ENCODE measurements at places on chromosomes 2 and 18.

GRCh38 chr18:50079571-50080295 lies 115.2 kb downstream of the MYO5B start:
- DNase-seq: no peak

GRCh38 chr18:46067438-46068007 lies 4.5 kb downstream of the PSTPIP2 start:
- no peak for DNase-seq

DNA sequence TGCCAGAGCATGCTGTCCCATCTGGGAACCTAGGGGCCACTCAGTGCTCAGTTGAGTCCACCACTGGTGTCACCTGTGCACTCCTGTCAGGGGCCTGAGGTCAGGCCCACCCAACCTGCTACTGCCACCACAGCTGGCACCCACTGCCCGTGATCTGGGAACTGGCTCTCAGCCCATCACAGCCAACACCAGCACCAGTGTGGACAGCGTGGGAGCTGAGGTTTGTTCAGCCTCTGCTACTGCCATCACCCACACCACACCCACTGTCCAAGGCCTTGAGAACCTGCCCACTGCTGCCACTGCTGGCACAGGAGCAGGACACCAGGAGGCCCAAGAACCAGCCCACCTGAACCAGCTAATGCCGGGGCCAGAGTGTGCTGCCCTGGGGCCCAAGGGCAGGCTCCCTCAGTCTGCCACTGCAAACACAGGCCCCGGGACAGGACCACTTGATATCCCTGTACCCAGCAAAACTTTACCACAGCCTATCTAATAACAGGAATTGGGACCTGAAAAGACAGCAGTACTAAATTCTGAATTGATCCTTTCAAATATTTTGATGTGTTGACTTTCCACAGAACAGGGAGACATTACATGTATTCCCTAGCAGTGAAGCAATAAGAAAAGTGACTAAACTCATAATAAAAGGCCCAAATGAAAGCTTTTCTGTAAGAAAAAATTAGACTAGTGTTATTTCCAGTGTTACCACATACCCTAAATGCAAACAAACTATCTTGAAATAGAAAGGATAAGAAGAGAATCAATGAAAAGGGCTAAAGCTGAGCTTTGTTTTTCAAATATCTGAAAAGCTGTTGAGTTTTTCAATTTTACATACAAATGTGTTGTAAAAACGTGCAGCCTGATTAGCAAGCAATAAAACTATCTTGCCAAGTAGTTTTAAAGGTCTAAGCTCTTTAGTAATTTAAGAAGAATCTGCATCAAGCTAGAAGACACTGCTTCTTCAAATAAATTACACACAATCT lies 640.7 kb downstream of the METTL4 start:
- DNase-seq: no peak

DNA sequence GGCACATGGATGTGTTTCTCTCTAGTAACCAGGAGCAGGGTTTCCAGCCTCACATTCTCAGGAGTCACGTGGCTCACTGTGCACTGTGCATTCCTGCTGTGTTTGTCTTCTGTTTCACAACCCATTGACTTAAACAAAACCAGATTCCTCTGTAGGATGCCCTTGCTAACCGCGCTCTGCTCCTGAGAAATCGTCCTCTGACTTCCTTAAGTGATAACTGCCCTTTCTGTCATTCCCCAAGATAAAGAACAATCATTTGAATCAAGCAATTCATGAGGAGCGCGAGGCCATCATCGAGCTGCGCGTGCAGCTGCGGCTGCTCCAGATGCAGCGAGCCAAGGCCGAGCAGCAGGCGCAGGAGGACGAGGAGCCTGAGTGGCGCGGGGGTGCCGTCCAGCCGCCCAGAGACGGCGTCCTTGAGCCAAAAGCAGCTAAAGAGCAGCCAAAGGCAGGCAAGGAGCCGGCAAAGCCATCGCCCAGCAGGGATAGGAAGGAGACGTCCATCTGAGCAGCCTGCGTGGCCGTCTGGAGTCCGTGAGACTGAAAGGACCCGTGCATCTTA lies 60.2 kb downstream of the RALBP1 start:
- no peak for DNase-seq

GRCh38 chr2:181307203-181307991 lies 149.8 kb upstream of the ITGA4 start:
- DNase-seq: no peak

- no peak for DNase-seq
Measured at GRCh38 chr18:46587600-46587999, 69.4 kb downstream of the LOXHD1 start.

GRCh38 chr2:181300600-181301291 lies 156.4 kb upstream of the ITGA4 start:
- DNase-seq: peak; percentile 74

DNA sequence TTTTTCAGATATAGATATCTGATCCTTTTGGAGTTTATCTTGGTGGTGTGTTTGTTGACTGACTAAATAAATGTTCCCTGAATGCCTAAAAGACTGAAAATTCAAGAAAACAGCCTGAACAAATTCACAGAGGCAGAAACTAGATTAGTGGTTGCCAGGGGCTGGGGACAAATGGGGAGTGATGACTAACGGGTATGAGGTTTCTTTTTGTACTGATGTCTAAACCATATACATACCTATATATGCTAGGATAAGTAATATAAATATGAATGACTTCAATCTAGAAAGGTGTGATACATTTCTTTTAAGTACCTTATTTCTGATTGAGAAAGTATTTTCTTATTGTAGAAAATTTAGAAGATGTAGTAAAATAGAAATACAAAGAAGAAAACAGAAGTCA lies 176.9 kb upstream of the PGAP1 start:
- DNase-seq: no peak

- DNase-seq: no peak
Measured at GRCh38 chr18:48947560-48947959, 3.2 kb downstream of the SMAD7 start.

DNA sequence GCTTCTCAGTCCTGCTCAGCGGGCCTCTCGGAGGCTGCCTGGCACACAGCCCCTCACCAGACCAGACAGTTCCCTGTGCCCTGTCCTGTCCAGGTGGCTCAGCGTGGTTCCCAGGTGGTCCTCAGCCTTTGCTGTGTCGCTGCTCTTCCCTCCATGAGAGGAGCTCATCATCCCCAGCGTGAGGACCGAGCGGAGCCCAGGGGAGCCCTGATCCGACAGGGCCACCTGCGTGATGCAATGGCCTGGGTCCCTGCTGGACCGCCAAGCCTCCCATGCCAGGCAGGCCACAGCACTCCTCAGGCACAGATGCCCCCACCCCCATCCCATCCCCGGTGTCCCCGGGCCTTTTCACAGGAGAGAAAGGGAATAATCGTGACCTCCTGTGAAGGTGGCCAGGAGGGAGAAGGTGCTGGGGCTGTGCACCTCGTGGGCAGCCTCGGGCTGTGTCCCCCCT lies 4.3 kb downstream of the GPC1 start:
- DNase-seq: no peak

DNA sequence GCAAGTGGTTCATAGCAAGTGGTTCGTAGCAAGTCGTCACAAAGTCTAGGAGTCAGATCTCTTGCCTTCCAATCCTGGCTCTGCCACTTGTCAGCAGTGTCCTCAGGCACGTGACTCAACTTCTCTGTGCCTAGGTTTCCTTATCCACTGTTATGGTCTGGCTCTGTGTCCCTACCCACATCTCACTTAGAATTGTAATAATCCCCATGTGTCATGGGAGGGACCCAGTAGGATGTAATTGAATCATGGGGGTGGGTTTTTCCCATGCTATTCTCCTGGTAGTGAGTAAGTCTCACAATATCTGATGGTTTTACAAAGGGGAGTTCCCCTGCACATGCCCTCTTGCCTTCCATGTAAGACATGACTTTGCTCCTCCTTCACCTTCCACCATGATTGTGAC lies 51.8 kb upstream of the AP1S3 start:
- DNase-seq: no peak

DNA sequence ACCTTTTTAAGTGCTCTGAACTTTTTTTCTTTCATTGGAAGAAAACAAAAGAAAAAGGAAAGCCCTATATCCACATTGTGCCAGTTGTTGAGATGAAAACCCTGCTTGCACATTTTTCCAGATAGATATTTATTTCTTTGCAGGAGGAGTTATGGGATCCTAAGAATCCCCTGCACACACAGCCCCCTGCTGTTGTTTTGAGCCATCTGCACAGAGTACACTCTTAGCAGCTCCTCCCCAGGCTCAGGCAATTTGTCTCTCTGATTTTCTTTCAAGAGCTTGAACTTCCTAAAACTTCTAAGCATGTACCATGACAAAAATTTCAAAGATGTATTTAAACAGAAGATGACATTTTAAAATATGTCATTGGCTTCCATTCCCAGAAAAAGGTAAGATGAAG lies 436.9 kb downstream of the METTL4 start:
- DNase-seq: no peak

DNA sequence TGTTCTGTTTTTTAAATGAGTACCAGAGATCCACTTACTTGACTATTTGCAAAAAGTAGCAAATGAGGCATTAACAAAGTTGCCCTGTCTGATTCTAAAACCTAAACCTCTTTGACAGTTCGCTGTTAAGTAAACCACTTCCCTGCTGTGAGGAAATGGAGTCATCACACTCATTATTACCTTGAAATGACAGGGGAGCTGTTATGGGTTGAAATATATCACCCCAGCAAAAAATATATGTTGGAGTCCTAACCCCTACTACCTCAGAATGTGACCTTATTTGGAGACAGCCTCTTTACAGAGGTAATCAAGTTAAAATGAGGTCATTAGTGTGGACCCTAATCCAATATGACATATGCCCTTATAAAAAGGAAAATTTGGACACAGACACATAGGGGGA lies 36.1 kb downstream of the DHRS9 start:
- peak; percentile 9 for DNase-seq

DNA sequence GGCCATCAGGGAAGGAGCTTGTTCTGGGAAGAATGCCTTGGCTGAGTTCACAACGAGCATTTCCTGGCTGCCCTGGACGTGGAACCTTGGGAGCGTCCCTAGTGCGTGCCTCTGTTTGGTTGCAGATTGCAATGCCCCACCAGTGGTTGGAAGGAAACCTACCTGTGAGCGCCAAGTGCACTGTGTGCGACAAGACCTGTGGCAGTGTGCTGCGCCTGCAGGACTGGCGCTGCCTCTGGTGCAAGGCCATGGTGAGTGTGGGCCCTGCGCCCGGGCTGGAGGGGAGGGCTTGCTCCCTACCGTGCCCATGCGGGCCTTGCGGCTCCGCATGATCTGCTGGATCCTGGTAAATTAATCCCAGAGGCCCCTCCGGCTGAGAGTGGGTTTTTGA lies 81.9 kb downstream of the DGKD start:
- no peak for DNase-seq

DNA sequence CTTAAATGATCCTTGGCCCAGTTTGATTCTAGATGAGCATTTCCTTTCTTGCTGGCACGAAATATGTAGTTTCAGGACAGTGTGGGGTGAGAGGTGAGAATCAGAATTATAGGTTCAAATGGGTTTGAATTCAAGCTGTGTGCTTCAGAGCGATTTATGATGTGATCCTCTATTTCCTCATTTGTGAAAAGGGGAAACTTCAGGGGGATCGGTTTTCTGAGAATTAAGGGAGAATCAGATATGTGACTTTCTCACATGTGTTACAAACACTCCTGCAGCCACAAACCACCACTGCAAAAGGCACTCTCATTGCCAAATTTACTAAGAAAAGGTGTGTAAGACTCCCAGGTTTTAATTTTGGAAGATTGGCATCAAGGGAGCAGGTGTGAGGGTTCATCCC lies 24.4 kb downstream of the HK2 start:
- DNase-seq: no peak

DNA sequence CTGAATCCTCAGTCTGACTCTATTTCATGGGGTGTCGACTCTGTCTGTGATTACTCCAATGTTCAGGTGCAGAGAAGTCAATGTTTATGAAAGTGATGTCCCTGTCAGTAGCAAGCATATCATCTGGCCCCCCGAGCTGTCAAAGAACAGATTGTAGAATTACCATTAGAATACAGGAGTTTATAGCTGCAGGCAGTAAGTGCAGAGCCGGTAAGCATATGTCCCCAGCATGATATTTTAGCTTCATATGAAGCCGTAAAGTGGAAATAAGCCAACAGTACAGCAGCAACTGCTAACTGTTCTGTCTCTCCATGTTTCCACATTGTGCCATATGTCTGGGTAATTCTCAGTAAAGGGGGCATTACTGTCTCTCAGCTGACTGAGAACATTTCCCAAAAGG lies 541.8 kb downstream of the SOX11 start:
- DNase-seq: no peak

- no peak for DNase-seq
Measured at GRCh38 chr2:162591403-162592083, 247.0 kb downstream of the KCNH7 start.

GRCh38 chr18:62569081-62569655 lies 46.3 kb downstream of the ZCCHC2 start:
- no peak for DNase-seq

GRCh38 chr2:23077596-23077995 lies 307.4 kb upstream of the KLHL29 start:
- no peak for DNase-seq

GRCh38 chr2:142867136-142867535 lies 10.3 kb upstream of the KYNU start:
- no peak for DNase-seq

GRCh38 chr18:8949206-8949605 lies 153.3 kb upstream of the NDUFV2 start:
- DNase-seq: no peak

DNA sequence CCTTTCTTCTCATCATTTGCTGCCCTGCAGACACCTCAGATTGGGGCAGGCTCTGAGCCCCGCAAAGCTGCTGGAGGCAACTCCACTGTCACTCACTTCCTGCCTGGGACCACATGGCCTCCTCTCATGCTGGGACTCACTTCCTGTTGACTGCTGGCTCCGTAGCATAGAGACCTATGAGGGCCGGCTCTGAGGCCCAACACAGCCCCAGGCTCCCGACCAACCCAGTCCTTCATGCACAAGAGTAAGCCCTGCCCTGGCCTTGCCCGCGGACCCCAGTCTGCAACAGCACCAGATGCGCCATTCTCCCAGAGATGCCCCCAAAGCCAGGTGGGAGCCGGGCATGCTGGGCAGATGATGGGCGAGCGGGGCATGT lies 55.7 kb downstream of the DNMT3A start:
- DNase-seq: peak; percentile 70

DNA sequence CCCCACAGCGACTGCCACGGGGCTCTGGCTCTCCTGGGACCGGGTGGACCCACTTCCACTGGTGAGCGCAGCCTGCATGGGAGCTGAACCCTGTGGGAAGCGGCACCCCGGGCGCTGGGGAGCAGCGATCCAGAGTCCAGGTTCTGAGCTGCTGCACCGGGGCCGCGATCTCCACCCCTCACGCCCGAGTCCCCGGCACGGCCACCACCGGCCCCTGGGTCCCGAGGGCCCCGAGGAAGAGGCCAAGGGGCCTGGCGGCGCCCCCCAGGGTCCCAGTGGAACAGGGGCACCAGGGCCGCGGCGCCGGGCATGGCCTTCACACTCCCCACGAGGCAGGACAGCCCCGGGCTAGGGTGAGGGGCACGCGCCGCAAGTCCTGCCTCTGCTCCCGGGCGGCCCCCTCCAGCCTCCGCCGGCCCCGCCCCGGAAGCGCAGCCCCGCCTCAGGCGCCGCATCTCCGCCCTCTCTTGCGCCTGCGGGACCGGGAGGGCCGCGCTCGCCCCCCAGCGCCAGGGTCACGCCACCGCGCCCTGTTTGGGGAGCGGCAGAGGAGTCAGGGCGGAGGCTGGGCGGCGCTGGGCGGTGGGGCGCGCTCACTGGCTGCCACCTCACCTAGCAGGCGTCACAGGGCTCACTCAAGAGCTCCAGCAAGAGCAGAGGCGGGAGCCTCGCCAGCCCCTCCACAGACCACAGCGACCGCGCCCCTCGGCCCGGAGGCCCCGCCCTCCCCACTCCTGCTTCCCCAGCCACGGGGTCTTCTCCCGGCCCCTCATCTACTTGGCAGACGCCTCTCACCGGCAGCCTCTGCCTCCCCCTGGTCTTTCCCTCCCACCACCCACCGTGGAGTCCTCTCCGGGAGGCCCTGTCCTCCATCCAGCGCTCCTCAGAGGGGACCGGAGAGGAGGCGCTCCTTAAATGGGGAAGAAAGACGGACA lies 26.8 kb downstream of the THAP4 start:
- DNase-seq: peak; percentile 88

Data from central memory CD4-positive, alpha-beta T cell (primary cell).